Chondrocyte (in vitro differentiated cells): ENCODE measurements at places on chromosomes 13 and 19. TPM values are rescaled to one million over a fixed set of nuclear protein-coding genes. Genes with fewer than 3 reads are reported as not detected.
A peak's percentile ranks its signal among the peaks of the same experiment; 100 is the strongest.

The FCER2 gene
- total RNA-seq: not detected in 3 replicates

- no peaks in the 10 kb centered on the region for H3K36me3 ChIP-seq
- no peaks in the 10 kb centered on the region for H3K27me3 ChIP-seq
- H3K4me1 ChIP-seq: peaks cover 30% of the 10 kb centered on the region
- DNase-seq: no peak
Observed at GRCh38 chr19:4636151-4636717, 3.1 kb upstream of the TNFAIP8L1 start.

DNA sequence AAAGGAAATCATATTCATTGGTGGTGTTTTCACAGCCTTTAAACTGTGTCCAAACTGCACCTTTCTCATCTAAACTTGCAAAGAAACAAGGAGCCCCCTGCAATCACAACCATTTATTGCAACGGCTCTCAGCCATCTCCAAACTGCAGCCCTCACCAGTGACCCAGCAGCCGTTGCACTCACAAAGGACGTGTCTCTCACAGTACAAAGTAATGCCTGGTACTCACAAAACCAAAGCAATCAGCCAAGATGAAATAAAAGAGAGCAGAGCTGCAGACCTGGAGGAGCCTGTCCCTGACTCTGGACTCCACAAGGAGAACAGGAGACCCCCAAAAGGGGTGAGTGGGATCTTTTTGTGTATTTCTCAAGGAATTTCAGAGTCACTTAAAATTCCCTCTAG, 20.2 kb upstream of the CEACAM21 start:
- peaks cover 37% of the 10 kb centered on the region for H3K27me3 ChIP-seq
- H3K4me3 ChIP-seq: no peak overlapping the region
- no peak for DNase-seq
- H3K36me3 ChIP-seq: no peaks in the 10 kb centered on the region
- H3K27ac ChIP-seq: no peak overlapping the region

The MCEMP1 gene
- not detected in 3 replicates for total RNA-seq

The RPS19 gene
- total RNA-seq: 1,424 to 1,797 TPM (median 1,457 TPM) in 3 replicates

DNA sequence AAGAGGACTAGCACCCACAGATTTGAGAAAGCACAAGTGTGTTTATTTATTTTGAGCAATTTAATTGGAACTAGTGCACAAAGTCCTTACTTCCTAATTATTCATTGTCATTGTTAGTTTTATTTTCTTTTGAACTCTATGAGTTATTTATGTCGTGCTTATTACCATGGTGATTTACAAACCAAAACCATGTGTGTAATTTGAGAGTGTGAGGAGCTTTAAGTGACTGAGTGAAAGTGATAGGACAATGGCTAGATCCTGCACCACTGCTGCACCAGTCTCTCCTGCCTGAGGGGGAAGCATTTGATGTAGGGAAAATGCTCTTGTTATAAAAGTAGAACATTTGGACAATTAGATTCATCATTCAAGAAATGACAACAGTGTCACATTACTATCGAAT, 172.3 kb upstream of the KLF12 start:
- DNase-seq: no peak
- H3K27ac ChIP-seq: no peak overlapping the region
- H3K27me3 ChIP-seq: no peaks in the 10 kb centered on the region

- H3K27me3 ChIP-seq: no peaks in the 10 kb centered on the region
- H3K27ac ChIP-seq: no peak overlapping the region
- DNase-seq: peak; percentile 58
- H3K4me3 ChIP-seq: no peak overlapping the region
- H3K36me3 ChIP-seq: peaks cover 2% of the 10 kb centered on the region
- peaks cover 5% of the 10 kb centered on the region for H3K4me1 ChIP-seq
Observed at GRCh38 chr19:49224879-49225278, 67.3 kb downstream of the TRPM4 start.

- H3K27me3 ChIP-seq: no peaks in the 10 kb centered on the region
- H3K36me3 ChIP-seq: peaks cover 13% of the 10 kb centered on the region
- no peak overlapping the region for H3K4me3 ChIP-seq
- DNase-seq: no peak
- no peak overlapping the region for H3K27ac ChIP-seq
Observed at GRCh38 chr13:100608906-100609305, 20.3 kb upstream of the GGACT start.

DNA sequence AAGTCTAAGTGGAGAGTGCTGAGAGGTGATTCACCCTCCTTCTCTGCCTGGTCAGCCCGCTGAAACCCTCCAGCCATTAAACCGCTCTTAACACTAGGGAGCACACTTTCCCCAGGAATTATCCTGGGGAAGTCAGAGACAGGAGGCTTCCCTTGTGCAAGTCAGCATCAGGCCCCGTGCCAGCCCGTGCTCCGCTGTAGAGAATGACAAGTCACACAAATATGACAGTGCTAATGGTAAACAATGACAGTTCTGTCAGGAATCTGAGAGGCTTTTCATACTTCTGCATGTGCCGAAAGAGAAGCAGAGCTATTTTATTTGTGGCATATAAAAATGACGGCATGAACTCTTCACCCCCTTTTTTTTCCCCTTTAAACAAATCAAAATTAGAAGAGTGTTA, 816.9 kb upstream of the SLC10A2 start:
- H3K27ac ChIP-seq: peak overlapping the region; percentile 77
- H3K4me1 ChIP-seq: peaks cover 21% of the 10 kb centered on the region
- peak overlapping the region; percentile 56 for H3K4me3 ChIP-seq
- H3K27me3 ChIP-seq: no peaks in the 10 kb centered on the region
- H3K36me3 ChIP-seq: no peaks in the 10 kb centered on the region
- peak; percentile 94 for DNase-seq

The IGFLR1 gene
- 0.59 to 1.4 TPM (median 0.99 TPM) in 3 replicates for total RNA-seq

- DNase-seq: no peak
- H3K27me3 ChIP-seq: peaks cover 34% of the 10 kb centered on the region
- H3K4me3 ChIP-seq: no peak overlapping the region
Observed at GRCh38 chr19:30695171-30695875, 323.1 kb downstream of the ZNF536 start.

- no peak for DNase-seq
- H3K27me3 ChIP-seq: peaks cover 3% of the 10 kb centered on the region
- no peak overlapping the region for H3K4me3 ChIP-seq
- no peak overlapping the region for H3K27ac ChIP-seq
Observed at GRCh38 chr19:15633082-15633835, 7.4 kb upstream of the CYP4F3 start.

- peaks cover 10% of the 10 kb centered on the region for H3K4me1 ChIP-seq
- no peak overlapping the region for H3K27ac ChIP-seq
- no peaks in the 10 kb centered on the region for H3K27me3 ChIP-seq
- H3K36me3 ChIP-seq: no peaks in the 10 kb centered on the region
Observed at GRCh38 chr13:70784207-70784989, 676.1 kb upstream of the KLHL1 start.

- peaks cover 9% of the 10 kb centered on the region for H3K4me1 ChIP-seq
- peak overlapping the region; percentile 10 for H3K27ac ChIP-seq
- H3K4me3 ChIP-seq: no peak overlapping the region
- H3K36me3 ChIP-seq: peaks cover 2% of the 10 kb centered on the region
- H3K27me3 ChIP-seq: no peaks in the 10 kb centered on the region
Observed at GRCh38 chr19:47013041-47013517, 6.6 kb upstream of the NPAS1 start.

DNA sequence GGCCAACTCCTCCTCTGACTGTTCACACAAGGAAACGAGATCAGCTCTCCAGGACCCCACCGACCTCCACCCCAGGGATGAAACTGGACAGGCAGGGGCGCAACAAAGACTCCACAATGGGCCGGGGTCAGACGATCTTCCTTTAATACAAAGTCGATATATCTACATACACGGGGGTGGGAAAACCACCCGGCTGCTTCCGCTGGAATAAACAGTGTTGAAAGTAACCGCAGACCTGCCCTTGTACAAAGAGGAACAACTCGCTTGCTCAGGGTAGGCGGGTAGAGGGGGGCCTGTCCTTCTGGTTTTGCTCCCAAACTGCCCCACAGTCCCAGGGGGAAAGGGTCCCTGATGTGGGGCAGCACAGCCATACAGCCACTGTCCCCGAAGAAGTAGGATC, 135.2 kb downstream of the PTPRS start:
- no peak for DNase-seq
- H3K36me3 ChIP-seq: peaks cover 30% of the 10 kb centered on the region
- H3K4me3 ChIP-seq: no peak overlapping the region
- H3K27me3 ChIP-seq: no peaks in the 10 kb centered on the region
- H3K4me1 ChIP-seq: no peaks in the 10 kb centered on the region

GRCh38 chr13:111865826-111866225, 201.1 kb upstream of the SOX1 start:
- peaks cover 7% of the 10 kb centered on the region for H3K27me3 ChIP-seq
- H3K4me1 ChIP-seq: no peaks in the 10 kb centered on the region
- H3K36me3 ChIP-seq: peaks cover 3% of the 10 kb centered on the region
- H3K4me3 ChIP-seq: no peak overlapping the region
- DNase-seq: peak; percentile 80
- no peak overlapping the region for H3K27ac ChIP-seq

- peaks cover 14% of the 10 kb centered on the region for H3K4me1 ChIP-seq
- no peak overlapping the region for H3K27ac ChIP-seq
- no peak overlapping the region for H3K4me3 ChIP-seq
- DNase-seq: no peak
- H3K36me3 ChIP-seq: no peaks in the 10 kb centered on the region
- no peaks in the 10 kb centered on the region for H3K27me3 ChIP-seq
Observed at GRCh38 chr13:63773476-63773875, 2357.8 kb upstream of the PCDH20 start.

The ADGRE3 gene
- not detected in 3 replicates for total RNA-seq

The PLEKHG2 gene
- total RNA-seq: 108 to 154 TPM (median 150 TPM) in 3 replicates

The PTGIR gene
- total RNA-seq: 0.80 to 2.4 TPM (median 2.2 TPM) in 3 replicates

GRCh38 chr19:18157465-18158063, 4.6 kb downstream of the PIK3R2 start:
- peaks cover 33% of the 10 kb centered on the region for H3K4me1 ChIP-seq
- H3K27ac ChIP-seq: peak overlapping the region; percentile 78
- no peak overlapping the region for H3K4me3 ChIP-seq
- peaks cover 3% of the 10 kb centered on the region for H3K36me3 ChIP-seq

- peak overlapping the region; percentile 43 for H3K4me3 ChIP-seq
- H3K27me3 ChIP-seq: peaks cover 12% of the 10 kb centered on the region
- peaks cover 1% of the 10 kb centered on the region for H3K36me3 ChIP-seq
Observed at GRCh38 chr13:26881154-26881553, 120.6 kb upstream of the GPR12 start.

GRCh38 chr13:59305896-59306295, 857.8 kb downstream of the DIAPH3 start:
- H3K27me3 ChIP-seq: no peaks in the 10 kb centered on the region
- DNase-seq: no peak
- no peaks in the 10 kb centered on the region for H3K36me3 ChIP-seq
- no peak overlapping the region for H3K4me3 ChIP-seq

The ZSCAN1 gene
- total RNA-seq: 0.37 to 1.3 TPM in 2 of 3 replicates, not detected in the other

The OR7A5 gene
- not detected in 3 replicates for total RNA-seq

DNA sequence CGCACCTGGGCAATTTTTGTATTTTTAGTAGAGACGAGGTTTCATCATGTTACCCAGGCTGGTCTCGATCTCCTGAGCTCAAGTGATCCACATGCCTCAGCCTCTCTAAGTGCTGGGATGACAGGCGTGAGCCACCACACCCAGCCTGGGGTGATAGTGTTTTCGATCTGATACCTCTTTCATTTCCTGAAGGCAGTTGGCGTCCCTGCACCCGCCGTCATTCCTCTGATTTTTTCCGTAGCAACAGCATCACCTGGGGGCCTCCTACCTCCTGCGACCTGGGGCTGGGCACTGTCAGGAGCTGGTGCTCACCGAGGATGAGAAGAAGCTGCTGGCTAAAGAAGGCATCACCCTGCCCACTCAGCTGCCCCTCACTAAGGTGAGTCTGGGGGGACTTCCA, 10.8 kb downstream of the CREB3L3 start:
- H3K4me3 ChIP-seq: no peak overlapping the region
- H3K36me3 ChIP-seq: no peaks in the 10 kb centered on the region
- DNase-seq: no peak

DNA sequence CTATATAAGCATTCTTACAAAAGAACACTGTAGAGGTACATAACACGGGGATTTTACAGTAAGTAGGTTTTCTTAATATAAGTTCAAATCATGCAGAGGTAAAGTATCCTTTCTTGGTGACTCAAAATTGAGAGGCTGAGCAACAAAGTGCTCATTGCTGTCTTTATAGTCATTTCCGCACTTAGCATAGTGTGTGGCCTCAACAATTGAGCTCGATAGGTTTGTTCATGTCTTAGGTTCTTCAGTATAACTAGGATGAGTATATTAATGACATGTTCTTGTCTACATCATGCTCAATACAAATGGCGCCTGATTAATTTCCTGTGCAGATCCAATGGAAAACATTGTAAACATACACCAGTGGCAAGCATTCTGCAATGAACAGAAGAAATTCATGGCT, 1.4 kb downstream of the WDFY2 start:
- no peaks in the 10 kb centered on the region for H3K36me3 ChIP-seq
- H3K27me3 ChIP-seq: no peaks in the 10 kb centered on the region
- H3K4me3 ChIP-seq: peak overlapping the region; percentile 87
- H3K27ac ChIP-seq: peak overlapping the region; percentile 52
- DNase-seq: no peak

GRCh38 chr13:77868717-77869116, 49.9 kb downstream of the EDNRB start:
- no peaks in the 10 kb centered on the region for H3K27me3 ChIP-seq
- no peak overlapping the region for H3K4me3 ChIP-seq
- peaks cover 2% of the 10 kb centered on the region for H3K36me3 ChIP-seq
- DNase-seq: no peak

- DNase-seq: no peak
- H3K4me1 ChIP-seq: peaks cover 21% of the 10 kb centered on the region
Observed at GRCh38 chr19:4052114-4052992, 14.3 kb downstream of the ZBTB7A start.

The RUBCNL gene
- 1.5 to 3.5 TPM (median 2.0 TPM) in 3 replicates for total RNA-seq

GRCh38 chr19:19185853-19186740, 5.9 kb downstream of the BORCS8 start:
- no peak for DNase-seq
- no peak overlapping the region for H3K4me3 ChIP-seq
- H3K27me3 ChIP-seq: no peaks in the 10 kb centered on the region
- peaks cover 14% of the 10 kb centered on the region for H3K4me1 ChIP-seq

DNA sequence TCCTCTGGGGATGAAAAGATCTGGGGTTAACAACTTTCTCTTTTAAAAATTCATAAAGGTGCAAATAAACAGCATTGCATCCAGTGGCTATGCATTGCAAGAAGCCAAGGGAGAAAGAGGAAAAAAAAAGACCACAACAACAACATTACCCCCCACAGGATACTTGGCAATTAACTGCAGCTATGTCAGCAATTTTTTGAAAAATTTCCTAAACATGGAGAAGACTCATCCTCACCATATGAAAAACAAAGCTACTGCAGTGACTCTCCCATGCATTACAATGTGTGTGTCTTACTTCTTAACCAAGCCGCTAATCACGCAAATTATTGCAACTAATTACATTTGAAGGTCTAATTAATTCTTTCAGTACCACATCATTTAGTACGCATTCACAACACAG, 309.8 kb upstream of the ZNF507 start:
- no peak overlapping the region for H3K27ac ChIP-seq
- no peaks in the 10 kb centered on the region for H3K36me3 ChIP-seq
- no peak overlapping the region for H3K4me3 ChIP-seq
- DNase-seq: no peak
- H3K4me1 ChIP-seq: no peaks in the 10 kb centered on the region

The CGB1 gene
- total RNA-seq: 0.92 TPM in 1 of 3 replicates, not detected in the others

- no peak overlapping the region for H3K4me3 ChIP-seq
- H3K36me3 ChIP-seq: peaks cover 4% of the 10 kb centered on the region
- no peak for DNase-seq
- H3K27ac ChIP-seq: no peak overlapping the region
Observed at GRCh38 chr19:32652894-32653598, 21.9 kb downstream of the ANKRD27 start.

GRCh38 chr13:88248393-88248792, 577.2 kb downstream of the SLITRK5 start:
- no peak overlapping the region for H3K27ac ChIP-seq
- H3K27me3 ChIP-seq: no peaks in the 10 kb centered on the region
- DNase-seq: no peak
- no peaks in the 10 kb centered on the region for H3K36me3 ChIP-seq
